SIG-M5 (cell line): ENCODE measurements at places on chromosomes 2 and 18.

DNA sequence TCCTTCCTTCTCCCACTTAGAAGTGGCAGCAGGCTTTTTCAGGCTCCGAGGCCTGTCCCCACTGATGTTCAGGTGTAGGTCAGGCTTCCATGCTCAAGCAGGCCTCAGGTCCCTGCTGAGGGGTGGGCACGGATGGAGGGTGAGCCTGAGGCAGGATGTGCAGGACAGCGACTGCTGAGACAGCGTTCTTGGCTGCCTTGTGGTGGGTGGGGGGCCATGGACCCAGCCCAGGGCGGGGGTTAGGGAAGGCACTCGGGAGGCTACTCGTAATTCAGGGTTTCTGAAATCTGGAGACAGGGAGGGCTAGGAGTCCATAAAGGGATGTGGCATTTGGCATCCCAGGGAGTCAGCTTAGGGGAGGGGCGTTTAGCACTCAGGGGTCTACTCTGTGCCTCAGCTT, 30.3 kb downstream of the COLEC11 start:
- DNase-seq = no peak

DNA sequence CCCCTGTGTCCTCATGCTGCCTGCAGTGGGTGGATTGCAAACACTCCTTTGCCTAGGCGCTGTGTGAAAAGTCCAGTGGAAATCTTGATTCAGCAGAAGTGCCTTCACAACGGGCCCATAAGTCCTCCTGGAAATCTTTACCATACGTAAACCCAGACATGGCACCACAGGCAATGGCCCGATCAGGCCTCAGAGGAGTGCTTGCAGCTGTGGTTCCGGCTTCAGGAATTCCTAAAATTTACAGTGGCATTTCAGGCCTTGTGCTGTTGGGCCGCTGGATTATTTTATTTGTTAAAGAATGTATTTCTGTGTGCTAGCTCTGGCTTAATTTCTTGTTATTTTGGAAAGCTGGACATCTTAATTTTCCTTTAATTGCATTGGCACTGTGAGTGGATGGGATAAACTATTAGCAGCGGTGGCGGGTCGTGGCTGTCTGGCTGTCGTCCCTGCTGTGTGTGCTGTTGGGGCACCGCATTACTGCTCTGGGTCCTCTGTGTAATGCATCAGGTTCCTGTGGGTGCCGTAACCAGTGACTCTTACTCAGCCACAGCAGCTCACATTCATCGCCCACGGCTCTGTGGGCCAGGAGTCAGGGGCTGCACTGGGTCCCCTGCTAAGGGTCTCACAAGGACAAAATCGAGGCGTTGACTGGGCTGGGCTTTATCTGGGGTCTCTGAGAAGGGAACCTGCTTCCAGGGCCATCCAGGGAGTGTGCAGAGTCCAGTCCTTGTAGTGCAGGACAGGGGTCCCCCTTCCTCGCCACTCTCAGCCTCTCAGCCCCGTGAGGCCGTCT, 73.1 kb downstream of the RTP5 start:
- no peak for DNase-seq

DNA sequence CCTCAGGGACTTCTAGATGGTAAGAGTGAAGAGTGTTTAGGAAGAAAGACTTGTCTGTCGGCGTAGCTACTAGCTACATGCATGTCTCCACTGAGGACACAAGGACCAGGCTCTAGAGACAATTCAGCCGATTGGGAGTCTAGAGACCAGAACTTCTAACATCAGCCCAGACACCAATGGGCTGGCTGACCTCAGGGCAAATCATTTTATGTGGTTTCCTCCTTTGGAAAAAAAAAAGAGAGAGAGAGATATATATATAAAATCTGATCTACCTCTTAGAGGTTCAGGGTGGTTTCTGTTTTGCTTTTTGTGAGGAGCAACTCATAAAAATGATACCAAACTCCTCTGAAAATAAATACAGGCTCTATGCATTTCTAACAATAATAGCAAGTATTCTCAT, 212.8 kb downstream of the BCL2 start:
- DNase-seq = no peak

DNA sequence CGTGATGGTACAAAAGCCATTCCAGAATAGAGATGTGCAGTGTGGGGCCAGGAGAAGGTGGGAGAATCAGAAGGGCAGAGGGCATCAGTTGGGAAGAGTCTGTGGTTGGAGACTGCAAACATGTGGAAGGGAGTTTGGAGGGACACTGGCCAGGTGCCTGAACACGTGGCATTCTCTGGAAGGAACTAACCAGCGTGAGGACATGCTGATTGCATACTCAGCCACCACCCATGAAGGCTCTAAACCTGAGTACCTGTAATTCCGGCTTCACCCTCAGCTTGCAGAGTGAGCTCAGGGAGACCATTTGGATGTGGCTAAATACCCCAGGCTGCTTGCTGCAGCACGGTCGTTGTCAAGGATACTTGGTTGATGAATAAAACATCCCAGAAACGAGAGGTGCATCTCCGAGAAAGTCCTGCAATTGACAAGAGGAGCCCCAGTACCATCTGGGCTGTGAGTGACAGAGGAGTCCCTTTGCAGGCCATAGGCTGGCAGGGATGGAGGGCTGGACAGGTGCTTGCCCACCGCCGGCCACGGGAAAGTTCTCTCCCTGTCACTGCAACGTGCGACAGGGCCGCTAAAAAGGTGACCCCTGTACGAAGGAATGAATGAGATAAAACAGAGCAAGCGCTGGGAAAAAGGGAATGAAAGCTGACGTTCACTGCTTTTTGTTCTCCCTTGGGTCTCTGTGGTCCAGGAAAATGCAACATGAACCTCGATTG, 5.0 kb downstream of the ACKR3 start:
- DNase-seq = no peak

DNA sequence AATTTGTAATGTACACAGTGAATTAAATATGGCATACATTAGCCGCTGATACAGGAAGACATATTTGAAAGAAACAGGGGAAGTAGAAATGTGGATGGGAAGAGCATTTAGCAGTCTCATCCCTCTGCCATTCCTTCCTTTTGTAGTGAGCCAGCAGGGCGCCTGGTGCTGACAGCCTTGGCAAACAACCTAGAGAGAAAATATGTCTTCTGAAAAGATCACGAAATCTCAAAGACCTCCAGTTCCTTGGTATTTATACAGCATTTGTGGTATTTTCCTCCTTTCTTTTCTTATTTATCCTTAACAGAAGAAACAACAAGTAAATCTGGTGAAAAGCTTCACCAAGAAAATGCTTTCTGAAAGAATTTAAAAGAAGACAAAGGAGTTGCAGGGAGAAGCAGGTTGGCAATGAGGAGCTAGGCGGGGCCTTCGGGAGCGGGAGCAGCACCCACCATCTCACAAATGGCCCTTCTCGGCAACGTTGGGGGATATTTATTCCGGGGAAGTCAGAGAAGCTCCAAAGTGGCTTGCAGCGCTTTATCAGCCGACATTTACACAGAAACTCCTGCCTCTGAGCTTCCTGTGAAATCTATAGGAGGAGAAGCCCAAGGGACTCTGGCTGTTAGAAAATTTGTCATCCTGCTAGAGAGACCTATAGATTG, 406.1 kb upstream of the NRP2 start:
- no peak for DNase-seq

DNA sequence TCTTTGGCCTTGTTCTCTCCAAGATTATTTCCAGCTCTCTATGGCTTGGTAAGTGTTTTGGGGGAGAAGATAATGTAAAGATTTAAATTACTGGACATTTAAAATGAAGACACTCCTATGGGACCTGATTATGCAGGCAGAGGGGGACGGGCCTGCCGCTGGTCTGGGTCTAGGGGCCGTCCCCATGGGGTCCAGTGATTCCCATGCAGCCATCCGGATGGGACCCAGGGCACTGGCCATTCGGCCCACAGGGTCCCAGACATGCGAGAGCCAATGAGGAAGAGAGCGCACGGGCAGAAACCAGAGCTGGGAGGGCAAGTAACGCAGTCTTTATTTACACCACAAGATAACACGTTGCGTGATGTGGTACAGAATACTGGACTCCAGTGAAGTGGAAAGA, 200.0 kb downstream of the TWIST2 start:
- no peak for DNase-seq

- DNase-seq = no peak
Measured at GRCh38 chr18:50578651-50579050, 18.8 kb downstream of the MAPK4 start.

DNA sequence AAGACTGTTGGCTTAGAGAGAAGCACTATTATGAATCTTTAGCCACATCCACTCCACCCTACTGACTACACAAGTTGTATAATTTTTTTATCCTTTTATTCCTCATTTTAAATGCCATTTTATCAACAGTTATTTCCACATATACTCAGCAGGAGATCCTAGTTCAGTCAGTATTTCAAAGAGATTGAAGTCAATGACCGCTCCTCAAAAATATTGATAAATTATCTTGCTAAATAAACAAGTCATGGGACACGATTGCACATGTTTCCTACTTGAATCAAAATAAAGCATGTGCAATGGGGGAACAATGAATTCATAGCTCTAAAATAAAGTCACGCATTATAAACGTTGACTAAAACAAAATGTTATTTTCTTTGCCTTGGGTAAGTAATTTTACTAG, 496.5 kb downstream of the LRRTM4 start:
- DNase-seq = no peak

DNA sequence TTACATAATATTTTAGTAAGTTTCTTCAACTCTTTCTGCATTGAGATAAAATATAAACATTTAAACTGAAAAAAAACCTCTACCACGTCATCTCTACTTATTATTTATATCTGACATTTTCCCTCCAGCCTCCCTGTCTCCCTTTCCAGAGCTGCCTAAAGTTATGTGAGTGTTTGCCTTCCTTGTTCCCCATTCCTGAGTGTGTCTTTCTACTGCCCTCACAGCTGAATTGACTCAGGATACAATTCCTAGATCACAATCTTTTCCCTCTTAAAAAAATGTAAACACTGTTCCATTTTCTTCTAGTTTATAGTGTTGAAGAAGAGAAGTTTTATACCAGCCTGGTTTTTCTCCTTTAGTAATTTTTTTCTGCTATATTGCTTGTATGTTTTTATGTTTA, 5.3 kb downstream of the TRPM8 start:
- no peak for DNase-seq

GRCh38 chr18:63348508-63349136, 18.4 kb downstream of the KDSR start:
- DNase-seq = no peak
